ENCODE measurements at places on chromosomes 6 and 20.

DNA sequence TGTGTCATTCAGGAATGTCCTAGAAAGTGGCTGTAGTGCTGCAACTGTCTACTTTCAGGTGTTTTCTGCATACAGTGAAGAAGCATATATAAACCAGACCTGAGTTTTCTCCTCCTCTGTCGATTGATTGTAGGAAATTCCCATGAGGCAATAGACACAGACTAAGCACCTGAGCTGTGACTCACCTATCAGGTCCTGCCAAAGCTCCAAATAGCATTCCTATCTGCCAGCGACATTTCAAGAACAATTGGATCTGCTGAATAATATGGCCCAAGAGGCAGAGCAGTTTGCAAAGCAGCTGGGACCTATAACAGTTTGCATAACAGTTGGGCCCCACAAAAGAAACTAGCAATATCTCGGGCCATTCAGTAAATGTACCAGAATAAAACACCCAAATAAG is 360.4 kb downstream of the HAO1 start:
- DNase-seq = no peak

GRCh38 chr6:9140951-9141460 is 705.7 kb upstream of the SLC35B3 start:
- DNase-seq = no peak

DNA sequence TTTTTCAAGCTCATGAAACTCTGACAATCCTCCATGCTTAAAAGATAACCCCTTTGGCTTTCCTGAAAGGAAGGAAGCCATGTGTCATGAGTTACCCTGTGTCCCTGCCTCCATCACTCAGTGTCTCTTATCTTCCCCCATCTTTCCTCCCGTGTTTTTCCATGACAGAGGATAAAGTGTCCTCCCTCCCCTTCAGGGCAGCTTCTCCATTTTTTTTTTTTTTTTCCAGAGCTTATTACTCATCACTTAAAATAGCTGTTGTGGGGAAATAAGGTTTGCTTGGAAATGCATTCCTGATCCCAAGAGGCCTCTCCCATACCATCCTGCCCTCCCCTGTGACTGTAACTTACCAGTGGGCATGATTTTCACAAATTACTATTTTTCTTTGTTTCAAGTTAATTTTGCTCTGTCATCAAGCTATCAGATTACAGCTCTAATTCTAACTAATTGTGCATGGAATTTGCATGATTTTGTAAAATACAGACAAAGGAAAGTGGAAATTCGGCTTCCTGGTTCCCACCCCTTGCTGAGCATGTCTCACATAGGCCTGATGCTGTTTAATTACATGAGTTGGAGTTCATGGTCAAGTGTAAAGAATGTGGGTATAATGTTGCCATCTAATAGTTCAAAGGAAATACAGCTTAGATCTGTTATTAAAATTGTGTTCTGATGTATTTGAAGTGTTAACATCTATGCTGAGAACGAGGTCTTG is 614.5 kb upstream of the FLRT3 start:
- DNase-seq = no peak

GRCh38 chr6:165321150-165321549 is 11.7 kb upstream of the C6orf118 start:
- DNase-seq = no peak

GRCh38 chr6:127794405-127794804 is 106.5 kb downstream of the THEMIS start:
- no peak for DNase-seq

- no peak for DNase-seq
Observed at GRCh38 chr6:107419733-107420132, 39.6 kb downstream of the PDSS2 start.

DNA sequence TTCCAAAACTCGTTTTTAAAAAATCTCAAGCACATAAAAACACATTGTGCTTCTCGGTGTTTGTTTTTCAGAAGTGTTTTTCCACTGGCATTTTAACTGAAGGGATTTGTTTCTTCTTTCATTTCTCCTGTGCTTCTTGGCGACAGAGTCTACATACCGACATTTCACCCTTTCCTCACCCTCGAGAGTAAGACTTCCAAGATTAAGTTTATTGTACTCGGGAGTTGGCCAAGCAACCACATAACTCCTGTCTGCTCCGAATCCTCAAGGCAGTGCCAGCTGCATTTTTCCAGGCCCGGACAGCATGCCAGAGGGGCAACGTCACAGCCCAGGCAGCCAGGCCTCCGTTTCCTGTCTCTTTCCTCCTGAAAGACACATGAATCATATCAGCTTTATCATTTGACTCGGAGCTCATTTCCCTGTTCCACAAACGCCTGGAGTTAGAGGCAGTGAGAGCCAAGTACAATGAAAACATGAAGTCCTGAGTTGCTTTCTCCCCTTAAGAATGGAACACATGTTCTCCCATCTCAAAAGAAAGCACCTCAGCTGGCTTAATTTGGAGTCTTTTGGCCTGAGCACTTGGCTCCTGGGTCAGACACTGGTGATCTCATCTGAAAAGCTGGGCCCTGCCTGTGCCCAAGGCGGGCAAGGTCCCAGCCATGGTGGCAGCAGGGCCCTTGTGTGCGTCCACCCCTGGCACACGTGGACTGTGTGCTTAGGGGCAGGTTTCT is 23.2 kb upstream of the FAM50B start:
- no peak for DNase-seq

DNA sequence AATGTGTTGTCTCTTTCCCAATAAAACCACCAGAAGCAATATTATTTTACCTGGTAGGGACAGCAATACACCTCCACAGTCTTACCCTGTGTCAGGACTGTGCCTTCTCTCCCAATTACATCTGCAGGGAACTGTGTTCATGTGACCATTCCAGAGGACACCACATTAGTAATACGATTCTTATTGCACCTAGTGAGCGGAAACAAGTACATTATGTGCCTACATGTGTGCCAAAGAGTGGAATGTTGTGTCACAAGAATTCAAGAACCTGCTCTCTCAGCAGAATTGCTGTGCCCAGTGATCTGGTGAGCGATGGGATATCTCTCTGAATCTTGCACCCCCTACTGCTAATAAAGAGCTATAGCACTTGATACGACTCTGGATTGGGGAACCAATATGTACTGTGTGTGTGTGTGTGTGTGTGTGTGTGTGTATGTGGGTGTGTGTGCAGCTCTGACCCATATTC is 57.4 kb upstream of the FOXC1 start:
- no peak for DNase-seq

DNA sequence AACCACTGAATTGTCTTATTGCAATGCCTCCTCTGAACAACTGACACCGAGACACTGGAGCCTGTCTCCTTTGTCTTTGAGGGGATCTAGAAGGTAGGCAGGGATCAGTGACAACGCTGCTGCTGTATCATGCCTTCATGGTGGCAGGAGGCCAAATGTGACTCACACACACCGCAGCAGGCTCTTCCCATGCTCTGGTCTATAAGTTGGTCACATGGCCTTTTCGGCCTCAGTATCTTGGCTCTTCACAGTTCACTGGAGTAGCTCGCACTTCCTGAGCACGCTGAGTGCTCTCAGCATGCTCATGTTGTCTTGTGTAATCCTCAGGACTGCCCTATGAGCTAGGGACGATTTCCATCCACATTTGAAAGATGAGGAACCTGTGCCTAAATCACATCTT is 167.4 kb upstream of the PCSK2 start:
- no peak for DNase-seq

GRCh38 chr6:34237722-34238584 is 1.3 kb downstream of the HMGA1 start:
- peak; percentile 66 for DNase-seq

DNA sequence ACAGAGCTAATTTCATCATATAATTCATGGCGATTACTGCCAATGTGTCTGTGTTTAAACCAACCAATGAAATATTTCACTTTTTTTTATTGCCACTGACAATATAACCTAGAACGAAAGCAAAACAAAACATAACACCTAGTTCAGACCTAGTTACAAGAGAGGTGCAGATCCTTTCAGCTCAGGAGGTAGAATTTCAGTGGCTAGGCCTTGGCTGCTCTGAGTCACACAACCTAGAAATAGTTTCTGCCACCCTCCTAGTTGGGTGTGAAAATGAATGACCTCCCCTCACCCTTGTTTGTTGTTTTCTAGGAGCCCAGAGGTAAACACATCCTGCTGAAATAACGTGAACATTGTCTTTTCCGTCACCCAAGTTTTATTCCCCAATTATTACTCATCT is 356.3 kb downstream of the HTR1B start:
- no peak for DNase-seq

GRCh38 chr6:158161566-158162254 is 6.4 kb downstream of the SERAC1 start:
- DNase-seq = no peak

- no peak for DNase-seq
Observed at GRCh38 chr6:22003287-22003686, 293.5 kb downstream of the PRL start.

DNA sequence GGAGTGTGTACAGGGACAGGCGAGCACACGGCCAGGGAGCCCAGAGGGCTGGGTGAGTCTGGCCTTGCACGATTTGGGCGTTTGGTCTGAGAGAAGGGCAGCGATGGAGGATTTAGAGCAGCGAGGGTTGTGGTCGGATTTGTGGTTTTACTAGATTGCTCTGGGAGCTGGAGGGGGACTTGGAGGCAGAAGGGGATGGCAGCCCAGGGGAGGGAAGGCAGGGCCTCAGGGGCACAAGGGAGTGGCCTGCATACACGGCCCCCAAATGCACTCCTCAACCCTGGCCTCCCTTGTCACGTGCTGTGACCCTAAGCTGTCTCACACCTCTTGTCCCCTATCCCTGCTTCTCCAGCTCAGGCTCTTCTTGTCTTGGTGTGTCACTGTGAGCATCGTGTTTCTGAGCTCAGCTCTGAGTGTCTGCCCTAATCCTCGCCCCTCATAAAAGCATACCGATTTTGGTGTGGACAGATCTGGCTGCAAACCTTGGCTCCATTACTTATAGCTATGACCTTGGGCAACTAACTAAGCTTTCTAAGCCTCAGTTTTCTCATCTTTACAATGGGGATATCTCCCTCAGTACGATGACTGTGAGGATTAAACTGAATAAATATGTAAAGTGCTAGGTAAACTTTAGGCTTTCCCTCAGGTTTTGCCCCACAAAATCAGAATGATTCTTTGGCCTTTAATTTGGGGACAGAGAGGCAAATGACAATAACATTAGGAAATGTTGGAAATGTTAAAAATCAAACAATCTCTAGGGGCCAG is 120.1 kb upstream of the ARMC2 start:
- no peak for DNase-seq

DNA sequence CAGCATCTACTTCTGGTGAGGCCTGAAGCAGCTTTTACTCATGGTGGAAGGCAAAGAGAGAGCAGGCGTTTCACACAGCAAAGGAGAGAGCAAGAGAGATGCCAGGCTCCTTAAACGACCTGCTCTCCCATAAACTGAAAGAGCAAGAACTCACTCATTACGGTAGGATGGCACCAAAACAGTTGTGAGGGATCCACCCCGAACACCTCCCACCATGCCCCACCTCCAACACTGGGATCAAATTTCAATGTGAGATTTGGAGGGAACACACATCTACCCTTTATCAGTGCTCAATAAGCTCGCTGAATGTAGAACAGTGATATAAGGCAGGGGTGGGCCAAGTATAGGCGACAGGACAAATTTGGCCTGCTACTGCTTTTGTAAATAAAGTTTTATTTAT is 244.6 kb downstream of the ESR1 start:
- no peak for DNase-seq

- peak; percentile 23 for DNase-seq
Observed at GRCh38 chr6:76861403-76861802, 601.9 kb downstream of the HTR1B start.

DNA sequence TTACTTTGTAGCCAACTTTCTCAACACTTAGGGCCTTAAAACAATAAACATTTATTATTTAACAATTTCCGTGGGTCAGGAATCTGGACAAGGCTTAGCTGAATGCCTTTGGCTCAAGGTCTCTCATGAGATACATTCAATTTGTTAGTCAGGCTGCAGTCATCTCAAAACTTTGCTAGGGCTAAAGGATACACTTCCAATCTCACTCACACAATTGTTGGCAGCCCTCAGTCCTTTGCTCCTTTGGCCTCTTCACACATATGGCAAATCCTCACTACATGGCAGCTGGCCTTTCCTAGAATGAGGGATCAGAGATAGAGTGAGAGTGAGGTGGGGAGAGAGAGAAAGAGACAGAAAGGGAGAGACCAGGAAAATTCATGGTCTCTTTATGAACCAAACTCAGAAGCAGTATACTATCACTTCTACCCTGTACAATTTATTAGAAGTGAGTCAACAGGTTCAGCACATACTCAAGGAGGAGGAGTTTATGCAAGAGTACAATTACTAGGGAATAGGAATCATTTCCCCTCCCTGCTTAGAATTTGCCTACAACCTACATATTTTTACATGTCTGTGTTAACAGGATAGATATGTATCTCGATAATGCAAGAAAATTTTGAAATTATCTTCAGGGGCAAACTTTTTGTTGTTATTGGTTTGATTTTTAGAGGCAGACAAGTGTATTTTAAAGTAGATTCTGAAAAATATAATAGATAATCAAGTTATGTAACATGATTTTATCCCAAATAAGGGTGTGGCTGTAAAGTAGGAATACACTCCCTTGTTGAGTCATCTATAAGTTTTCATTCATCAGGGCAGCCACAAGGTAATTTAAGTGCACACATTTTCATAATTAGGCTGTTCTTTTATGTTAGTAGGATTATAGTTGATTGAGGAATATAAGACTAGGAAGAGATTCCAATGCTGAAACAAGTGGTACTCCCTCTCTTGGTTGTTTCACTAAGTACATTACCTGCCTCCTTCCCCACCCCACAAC is 85.9 kb upstream of the HMGCLL1 start:
- no peak for DNase-seq

GRCh38 chr20:13336308-13337089 is 115.4 kb downstream of the ISM1 start:
- no peak for DNase-seq

DNA sequence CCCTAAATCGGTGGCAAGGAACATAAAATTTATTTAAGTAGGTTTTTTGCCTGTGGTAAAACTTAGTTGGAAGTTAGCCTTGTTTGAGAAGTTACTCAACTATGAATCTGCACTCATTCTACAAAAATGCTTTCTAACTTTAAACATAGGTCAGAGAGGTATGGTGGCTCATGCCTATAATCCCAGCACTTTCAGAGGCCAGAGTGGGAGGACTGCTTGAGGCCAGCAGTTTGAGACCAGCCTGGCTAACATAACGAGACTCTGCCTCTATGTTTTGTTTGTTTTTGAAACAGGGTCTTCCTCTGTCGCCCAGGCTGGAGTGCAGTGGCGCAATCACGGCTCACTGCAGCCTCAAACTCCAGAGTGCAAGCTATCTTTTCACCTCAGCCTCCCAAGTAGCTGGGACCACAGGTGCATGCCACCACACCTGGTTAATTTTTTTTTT is 16.2 kb downstream of the USP49 start:
- no peak for DNase-seq

DNA sequence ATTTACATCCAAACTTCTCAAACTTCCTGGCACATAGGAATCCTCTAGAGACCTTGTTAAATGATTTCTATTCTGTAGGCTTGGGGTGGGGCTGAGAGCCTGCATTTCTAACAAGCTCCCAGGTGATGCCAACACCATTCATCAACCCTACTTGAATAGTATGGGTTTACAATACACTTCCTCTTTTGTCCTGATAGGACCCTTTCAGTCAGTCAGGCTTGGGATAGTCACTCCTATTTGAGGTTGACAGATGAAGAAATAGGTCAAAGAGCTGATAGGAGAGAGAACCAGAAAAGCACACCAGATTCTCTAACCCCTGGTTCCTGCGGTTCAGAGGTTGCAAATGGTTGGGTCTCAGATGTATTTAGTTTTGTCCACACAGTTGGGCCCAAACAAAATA is 273.4 kb downstream of the TSHZ2 start:
- DNase-seq = no peak
